ENCODE measurements at places on chromosomes 2 and 18. TPM values are rescaled to one million over a fixed set of nuclear protein-coding genes. Genes with fewer than 3 reads are reported as not detected.

Gene ELOA2
- not detected for total RNA-seq

- DNase-seq: no peak
Measured at GRCh38 chr2:274503-274902, 9.8 kb downstream of the ACP1 start.

GRCh38 chr2:215693193-215693998 lies 257.5 kb upstream of the FN1 start:
- no peak for DNase-seq

- no peak for DNase-seq
Measured at GRCh38 chr18:63213331-63213900, 106.2 kb downstream of the BCL2 start.

DNA sequence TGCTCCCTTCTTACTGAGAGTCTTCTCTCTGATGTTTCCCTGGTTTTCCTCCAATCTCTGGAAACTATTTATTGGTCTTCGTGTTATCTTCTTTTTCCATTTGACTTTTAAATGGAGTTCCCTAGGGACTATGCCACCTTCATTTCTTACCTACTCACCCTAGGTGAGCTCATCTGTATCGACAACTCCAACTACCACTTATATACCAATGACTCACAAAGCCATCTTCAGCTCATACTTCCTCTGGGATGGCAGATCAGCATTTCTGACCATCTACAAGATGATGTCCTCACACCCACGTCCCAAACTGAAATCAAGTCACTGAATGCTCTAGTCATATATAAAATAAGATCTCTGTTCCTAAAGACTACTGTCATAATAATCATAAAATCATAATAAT lies 40.6 kb downstream of the CFAP210 start:
- no peak for DNase-seq

GRCh38 chr2:128590309-128591021 lies 271.8 kb upstream of the HS6ST1 start:
- DNase-seq: no peak

- DNase-seq: no peak
Measured at GRCh38 chr2:18276583-18277075, 283.8 kb downstream of the RDH14 start.

- DNase-seq: no peak
Measured at GRCh38 chr2:217941886-217942728, 60.7 kb downstream of the TNS1 start.

DNA sequence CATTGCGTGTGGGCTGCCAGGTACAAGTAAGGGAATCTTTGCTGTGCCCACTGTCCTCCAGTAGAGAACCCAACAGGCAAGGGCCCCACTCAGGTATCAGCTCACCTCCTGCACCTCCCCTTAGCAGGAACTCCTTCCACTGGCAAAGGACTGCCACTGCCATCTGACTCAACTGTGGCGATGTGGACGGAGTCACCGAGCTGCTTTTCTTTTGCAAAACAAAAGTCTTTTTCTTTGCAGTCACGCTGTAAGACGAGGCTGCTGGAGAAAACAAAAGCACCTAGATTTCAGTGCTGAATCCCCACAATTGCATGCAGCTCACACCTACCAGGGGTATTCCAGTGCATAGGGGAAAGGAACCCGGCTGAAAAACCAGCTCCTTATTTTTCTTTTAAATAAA lies 7.9 kb downstream of the MTERF4 start:
- no peak for DNase-seq

DNA sequence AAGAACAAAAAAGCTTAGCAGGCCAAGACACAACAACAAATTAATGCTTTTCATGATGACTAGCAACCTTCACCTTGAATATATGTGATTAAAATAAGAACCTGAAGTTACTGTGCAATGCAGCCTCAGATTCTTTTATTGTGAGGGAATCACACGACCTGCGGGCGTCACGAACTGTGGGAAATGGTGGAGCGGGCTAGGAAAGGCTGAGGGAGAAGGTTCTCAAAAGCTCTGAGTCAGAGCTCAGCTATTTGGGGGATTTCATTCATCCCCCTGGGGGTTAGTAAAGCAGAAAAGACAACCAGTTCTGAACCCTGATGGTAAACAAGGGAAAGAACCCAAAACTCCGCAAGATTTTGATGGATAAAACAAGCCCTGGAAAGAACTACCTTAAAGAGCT lies 89.3 kb upstream of the NCKAP5 start:
- DNase-seq: no peak

DNA sequence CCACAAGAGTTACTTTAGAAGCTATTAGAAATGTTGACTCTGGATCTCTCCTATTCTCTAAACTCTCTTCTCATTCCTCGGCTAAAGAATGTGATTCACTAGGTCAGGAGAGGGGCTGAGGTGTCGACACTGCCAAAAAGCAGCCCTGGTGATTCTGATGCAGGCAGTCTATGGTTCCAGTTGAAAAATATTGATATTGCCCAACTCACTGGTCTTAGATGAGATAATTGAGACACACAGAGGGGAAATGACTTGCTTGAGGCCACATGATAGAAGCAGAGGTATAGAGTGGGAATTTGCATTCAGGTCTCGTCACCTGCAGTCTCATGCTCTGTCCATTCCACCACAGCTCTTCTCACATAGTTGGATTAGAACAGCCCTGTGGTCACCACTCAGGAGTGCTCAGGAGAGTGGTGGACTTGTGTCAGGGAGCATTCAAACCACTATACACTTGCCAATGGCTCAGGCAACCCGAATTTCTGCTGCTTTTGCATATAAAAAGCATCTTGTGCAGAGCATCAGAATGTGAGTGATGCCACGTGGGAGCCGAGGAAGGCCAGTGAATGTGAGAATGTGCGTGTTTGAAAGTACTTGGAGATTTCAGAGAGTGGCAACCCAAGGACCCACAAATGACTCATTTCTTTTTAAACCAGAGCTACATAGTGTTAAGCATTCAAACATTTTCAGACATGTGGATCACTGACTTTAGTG lies 65.1 kb upstream of the CTLA4 start:
- no peak for DNase-seq

DNA sequence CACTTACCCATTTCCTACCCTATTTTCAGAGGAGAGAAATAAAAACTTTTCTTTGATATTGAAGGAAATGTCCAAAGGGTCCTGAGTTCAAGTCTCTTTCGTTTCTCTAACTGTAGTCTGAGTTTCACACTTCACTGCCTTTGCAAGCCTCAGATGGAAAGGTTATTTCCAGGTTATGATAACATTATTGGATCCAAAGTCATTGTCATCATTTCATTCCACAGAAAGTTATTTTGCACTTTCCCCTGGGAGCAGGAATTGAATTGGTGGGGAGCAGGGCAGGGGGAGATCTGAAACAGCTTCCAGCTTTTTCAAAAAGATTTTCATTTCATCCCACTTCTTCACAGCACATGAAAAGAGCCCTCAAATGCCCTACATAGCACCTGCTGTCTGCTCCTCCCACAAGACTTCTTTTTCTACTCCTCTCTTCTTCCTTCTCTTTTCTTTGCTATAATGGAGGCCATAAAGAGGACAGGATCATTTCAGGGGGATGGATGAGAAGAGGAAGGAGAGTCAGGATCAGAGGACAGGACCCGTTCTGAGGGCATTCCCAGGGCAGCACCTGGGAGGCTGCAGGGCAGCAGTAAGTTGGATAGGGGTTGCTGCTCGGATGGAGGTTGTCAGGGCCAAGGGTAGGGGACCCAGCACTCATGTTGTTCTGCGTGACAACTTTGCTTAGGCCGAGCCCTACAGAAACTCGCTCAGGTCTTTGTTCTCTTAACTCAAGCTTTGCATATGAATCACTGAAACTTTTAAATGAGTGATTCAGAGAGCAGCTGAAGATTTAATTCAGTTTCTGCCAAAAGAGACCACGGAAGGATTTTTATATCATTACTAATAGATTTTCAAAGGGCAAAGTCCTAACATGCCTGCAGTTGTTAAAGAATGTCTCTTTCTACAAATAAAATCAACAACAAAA lies 11.4 kb upstream of the GALNT5 start:
- DNase-seq: no peak

- peak; percentile 15 for DNase-seq
Measured at GRCh38 chr2:241939541-241939940, 70.0 kb downstream of the RTP5 start.

- no peak for DNase-seq
Measured at GRCh38 chr2:11850082-11850481, 103.7 kb downstream of the LPIN1 start.

DNA sequence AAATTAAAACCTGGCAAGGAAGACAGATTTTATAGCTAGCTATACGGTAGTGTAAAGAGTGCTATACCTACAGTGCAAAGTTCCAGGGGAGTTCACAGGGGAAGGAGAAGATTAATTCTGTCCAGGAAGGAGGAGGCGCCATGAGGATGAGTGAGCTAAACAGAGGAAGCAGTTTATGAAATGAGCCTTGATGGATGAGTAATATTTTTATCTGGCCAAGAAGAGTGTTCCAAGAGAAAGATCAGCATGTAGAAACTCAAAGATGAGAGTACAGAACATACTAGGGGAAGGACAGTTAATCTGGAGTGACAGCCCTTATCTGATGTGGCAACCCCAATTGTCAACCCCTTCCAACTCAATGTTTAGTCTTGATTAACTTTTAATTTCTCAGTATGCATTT lies 54.8 kb downstream of the CDH20 start:
- DNase-seq: no peak

- DNase-seq: no peak
Measured at GRCh38 chr2:117981810-117982209, 32.1 kb downstream of the CCDC93 start.

DNA sequence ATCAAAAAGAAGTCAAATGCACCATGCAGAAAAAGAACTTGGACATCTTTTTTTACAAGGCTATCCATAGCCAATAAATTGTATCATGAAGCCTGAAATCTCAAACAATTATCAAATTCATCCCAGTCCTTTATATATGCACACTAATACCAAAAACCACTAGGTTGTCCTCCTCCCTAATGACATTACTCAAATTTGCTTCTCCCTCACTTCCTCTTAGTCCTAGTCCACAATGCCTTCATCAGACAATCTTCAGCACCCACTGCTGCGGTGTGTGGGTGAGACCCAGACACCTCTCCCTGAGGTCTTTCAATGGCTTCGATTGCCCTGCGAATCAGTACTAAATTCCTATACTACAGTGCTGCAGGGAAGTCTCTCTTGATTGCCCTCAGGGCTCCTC lies 58.1 kb downstream of the CLASP1 start:
- no peak for DNase-seq

DNA sequence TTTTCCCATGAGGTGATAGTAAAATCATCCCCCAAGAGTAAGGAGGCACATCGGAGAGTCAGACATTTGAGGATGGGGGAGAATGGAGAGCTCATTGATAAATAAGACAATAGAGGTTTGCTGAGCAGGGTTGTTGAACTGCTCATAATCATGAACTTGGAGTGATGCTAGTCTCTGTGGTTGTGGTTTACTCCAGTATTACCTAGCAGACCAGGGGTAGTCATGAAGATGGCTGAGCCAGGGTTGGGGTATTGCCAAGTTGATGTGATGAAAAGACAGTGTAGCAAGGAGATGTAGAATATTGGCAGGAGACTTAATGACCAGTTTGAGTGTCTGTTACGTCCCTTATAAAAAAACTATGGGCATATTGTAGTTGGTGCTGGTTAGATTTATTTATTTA lies 25.4 kb downstream of the CYBRD1 start:
- no peak for DNase-seq

- no peak for DNase-seq
Measured at GRCh38 chr2:81389203-81389602, 1084.7 kb upstream of the LRRTM1 start.

Gene NMUR1
- 0.10 TPM for total RNA-seq

Gene G6PC2
- 2.8 TPM for total RNA-seq

GRCh38 chr18:26706911-26707351 lies 158.6 kb downstream of the AQP4 start:
- no peak for DNase-seq

DNA sequence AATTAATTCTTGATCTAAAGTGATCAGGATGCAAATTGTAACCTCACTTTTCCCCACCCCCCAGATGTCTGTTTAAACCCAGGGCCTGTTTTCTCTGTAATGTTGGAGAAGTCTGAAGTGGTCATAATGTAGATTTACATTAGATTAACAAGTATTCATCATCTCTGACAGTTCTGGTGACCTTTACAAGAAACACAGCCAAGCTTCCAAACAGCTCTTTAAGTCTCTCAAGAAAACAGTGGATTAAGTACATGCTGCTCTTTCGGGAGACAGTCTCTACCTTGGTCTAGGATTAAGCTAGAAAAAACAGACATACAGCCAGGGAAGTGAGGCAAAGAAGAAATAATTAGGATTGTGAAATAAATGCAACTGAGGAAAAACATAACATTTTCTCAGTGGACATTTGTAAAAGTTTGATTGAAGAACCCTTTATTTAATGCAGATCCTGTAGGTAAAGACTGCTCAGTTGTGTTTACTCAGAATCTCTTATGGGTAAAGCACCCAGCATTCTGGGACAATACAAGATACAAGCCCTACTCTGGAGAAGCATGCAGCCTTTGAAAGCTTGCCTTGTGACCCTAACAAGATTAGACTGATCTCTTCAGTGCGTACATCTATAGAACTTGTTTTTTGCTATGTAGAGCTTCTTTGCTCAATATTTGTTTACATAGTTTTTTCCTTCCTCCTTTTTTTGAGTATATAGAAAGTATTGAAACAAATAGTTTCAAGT lies 203.9 kb downstream of the PHLPP1 start:
- no peak for DNase-seq

GRCh38 chr2:11379558-11379957 lies 35.1 kb upstream of the ROCK2 start:
- no peak for DNase-seq

- no peak for DNase-seq
Measured at GRCh38 chr2:214713080-214713830, 96.2 kb downstream of the BARD1 start.

DNA sequence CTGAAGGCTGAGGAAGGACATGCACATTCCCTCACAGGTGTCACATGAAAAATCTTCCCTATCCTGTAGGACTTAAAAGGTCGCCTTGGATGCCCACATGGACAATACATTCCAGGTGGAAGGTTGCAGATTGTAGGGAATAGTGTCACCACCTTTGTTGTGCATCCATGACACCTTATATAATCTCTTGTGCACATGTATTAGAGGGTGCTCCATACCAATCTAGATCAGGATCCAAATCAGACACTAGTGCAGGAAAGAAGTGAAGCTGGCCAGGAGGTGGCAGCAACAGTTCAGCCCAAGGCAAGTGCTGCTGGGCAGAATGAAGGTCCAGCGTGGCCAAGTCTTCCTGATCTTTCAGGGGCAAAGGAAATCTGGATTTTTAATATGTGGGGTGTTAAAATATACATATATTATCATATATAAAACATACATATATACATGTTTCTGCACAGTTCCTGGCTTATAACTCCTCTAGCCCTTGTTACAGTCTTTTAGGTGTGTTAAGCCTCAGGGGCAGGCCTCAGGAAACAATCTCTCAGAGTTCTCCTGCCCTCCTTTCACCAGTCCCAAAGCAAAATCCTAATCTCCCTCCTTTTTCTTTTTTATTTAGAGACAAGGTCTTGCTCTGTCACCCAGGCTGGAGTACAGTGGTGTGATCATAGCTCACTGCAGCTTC lies 16.6 kb downstream of the NIF3L1 start:
- DNase-seq: no peak

DNA sequence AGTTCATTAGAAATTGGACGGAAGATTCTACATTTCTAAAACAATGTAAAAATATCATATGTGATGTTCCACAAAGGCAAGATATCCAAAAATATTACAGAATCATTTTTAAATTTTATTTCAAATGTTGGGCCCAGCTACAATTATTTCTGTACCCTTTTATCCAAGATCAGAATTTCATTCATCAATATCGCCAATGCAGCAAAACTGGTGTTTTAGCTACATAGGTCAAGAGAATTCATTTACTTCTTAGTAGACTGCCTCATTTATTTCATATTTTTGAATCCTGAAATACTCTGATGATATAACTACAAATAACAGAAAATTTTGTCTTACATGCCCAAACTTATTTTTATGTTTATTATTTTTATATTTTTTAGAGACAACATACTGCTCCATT lies 143.1 kb downstream of the CMPK2 start:
- DNase-seq: no peak

All from type B pancreatic cell (in vitro differentiated cells).